ENCODE measurements at places on chromosomes 12 and 14.

DNA sequence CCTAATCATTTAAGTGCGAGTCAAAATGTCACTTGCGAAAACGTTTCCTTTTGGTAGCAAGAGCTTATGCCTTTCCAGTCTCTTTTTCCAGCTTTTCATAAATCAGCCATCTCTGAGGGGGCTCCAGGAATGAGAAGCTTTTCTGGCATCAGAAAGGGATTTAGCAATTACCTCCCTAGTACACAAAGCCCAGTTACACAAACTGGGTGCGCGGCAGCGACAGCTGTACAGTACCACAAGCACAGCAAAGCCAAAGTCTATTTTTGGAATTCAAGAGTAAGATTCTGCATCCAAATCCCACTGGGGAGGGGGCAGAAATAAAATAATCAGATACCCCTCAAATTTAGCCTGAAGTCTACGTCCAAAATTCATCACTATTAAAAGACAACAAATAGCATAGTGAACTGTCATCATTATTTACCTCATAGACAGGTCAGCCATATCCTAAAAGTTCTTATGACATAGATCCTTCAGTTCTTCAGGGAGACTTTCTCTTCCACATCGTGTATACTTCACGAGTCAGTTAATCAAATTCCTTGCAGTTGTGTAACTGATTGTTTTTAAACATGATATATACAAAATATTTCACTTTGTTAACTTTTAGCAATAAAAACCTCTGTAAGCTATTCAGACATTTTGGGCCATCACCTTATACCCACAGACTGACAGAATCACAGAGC is 150.8 kb downstream of the TTC7B start:
- DNase-seq: no peak

- DNase-seq: no peak
Observed at GRCh38 chr12:95551305-95551704, at the start of gene USP44. USP44 (minus strand) TSS chr12:95551476; CDS start chr12:95534256, 17,220 bp downstream.

DNA sequence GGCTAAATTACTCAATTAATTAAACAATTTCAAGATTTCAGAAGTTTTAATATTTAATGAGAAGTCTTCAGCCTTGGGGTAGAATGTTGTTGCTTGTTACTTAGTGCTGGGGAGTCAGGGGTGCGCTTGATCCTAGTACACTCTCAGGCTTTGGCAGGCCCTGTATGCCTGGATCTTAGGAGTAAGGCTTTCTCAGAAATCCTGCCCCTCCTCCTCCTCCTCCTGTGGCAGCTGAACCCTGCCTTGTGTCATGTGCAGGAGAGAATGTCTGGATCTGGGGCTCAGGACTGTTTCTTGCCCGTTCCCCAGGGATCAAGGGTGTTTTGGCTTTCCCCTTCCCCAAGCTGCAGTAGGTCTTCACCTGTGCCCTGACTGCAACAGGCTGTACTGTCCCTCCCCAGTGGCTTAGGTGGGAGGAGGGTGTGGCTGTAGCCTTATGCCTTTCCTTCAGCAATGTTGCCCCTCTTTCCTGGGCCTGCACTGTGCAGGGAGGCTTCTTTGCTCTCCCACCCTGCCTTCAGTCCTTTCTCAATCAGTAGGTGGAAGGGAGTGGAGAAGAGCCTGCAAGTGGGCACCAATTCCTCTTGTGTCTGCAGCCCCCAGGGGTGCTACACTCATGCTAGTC is 108.2 kb downstream of the SLC38A6 start:
- no peak for DNase-seq

GRCh38 chr12:112844814-112845565 is 53.4 kb downstream of the RPH3A start:
- DNase-seq: no peak

- no peak for DNase-seq
Observed at GRCh38 chr12:63919756-63920155, 75.3 kb downstream of the SRGAP1 start.

GRCh38 chr12:6322969-6323339 is 12.5 kb downstream of the PLEKHG6 start:
- no peak for DNase-seq

- no peak for DNase-seq
Observed at GRCh38 chr12:108305520-108305919, 33.6 kb downstream of the CMKLR1 start.

DNA sequence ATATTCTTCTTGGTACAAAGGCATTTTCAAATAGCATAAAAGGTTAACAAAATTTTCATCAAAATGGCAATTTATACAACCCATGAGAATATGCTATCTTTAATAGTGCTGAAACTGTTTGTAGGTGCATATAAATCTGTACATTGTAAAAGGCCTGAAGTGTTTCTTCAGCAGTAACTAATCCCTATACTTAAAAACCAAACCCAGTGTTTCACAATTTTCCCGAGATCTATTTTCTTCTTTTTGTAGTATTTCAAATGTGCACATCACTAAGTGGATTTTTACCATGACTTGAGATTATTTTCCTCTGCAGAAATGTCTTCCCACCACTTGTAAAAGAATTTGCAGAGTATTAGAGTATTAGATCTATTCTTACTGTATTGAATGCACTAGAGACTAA is 76.5 kb downstream of the FERMT2 start:
- no peak for DNase-seq

- DNase-seq: no peak
Observed at GRCh38 chr14:43755707-43756106, 751.4 kb downstream of the FSCB start.

GRCh38 chr14:104246401-104247335 is 108.3 kb downstream of the KIF26A start:
- no peak for DNase-seq

- no peak for DNase-seq
Observed at GRCh38 chr12:120639771-120640721, at the start of gene CABP1. CABP1 (plus strand) TSS chr12:120640626; CDS start chr12:120640686, 60 bp downstream.

DNA sequence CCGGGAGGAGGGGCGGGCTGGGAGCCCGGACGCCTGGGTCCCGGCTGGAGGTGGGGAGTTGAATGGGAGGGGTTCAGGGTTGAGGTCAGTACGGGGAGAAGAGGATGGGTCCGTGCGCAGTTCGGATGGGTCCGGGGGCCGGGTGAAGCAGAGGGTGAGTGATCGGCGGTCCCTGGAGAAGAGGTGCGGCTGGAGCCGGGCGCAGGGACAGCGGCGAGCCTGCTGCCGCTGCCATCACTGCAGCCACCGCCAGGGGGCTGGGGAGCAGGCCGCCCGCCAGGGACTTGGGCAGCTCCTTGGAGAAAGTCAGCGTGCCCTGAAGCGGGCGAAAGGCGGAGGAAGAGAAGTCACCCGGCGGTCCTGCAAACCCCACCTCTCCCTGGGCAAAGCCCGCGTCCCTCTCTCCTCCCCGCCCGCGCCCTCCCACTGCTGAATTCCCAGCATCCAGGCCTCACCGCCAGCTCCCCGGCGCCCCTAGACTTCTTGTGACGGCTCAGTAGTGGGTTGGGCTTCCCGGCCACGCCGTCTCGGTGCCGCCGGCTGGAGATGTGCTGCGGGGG is 6.0 kb upstream of the GPR84 start:
- DNase-seq: no peak

- no peak for DNase-seq
Observed at GRCh38 chr12:13165617-13166041, 30.9 kb upstream of the EMP1 start.

GRCh38 chr14:101497684-101498525 is 63.4 kb upstream of the DIO3 start:
- DNase-seq: no peak

DNA sequence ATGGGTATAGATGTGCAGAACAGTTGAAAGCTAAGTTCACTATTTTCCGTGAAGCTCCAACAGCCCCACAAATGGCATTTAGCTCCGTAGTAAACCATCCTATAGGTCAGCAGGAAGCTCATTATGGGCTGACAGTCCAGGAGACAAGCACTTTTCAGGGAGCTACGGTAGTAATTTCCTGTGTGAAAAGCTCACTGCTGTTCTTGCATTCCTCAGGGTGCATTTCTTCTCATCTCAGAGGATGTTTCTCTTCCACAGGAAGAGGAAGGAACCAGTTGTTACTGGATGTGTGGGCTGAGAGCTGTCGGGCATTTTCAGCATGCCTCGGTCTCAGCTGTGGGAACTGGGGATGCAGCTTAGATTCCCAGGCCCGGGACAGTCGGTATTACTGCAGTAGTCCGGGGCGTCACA is 72.8 kb downstream of the GALNT4 start:
- DNase-seq: no peak

GRCh38 chr12:78392918-78393317 is 471.7 kb upstream of the SYT1 start:
- DNase-seq: no peak

DNA sequence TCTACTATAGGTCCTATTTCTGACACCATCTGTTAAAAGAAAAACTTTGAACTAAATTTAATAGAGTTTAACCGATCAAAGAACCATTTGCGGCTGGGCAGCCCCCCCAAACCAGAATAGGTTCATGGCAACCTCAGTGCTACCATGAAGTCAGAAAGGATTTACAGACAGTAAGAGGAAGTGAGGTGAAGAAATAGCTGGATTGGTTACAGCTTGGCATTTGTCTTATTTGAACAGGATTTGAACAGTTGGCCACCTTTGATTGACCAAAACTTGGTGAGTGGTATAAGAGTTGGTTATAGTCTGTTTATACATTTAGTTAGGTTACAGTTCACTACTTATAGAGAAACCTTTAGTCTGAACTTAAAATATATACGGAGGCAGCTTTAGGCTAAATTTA is 88.9 kb downstream of the TXNDC16 start:
- DNase-seq: no peak

DNA sequence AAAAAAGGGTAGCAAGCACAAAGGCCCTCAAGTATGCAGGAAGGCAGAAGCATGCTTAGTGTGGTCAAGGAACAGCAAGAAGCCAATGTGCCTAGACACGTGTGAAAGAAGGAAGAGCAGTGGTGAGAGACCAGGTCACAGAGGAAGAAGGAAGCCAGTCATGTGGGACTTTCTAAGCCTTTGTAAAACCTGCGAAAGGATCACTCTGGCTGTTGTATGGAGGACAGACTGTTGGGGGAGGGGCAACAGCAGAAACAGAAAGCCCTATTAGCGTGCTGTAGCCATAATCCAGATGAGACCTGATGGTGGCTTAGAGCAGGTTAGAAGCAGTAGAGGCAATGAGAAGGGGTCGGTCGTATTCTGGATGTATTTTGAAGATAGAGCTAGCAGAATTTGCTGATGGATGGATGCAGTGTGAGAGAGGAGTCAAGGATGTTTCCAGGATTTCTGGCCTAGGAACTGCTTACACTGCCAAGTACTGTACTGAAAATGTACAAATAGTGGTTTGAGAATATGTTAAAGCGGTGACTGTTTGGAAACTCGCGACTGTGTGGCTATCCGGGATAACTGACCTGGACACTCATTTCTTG is 5.7 kb upstream of the MLF2 start:
- DNase-seq: no peak

GRCh38 chr14:29043737-29044136 is 277.1 kb downstream of the FOXG1 start:
- DNase-seq: no peak

- DNase-seq: no peak
Observed at GRCh38 chr12:94980577-94980976, 22.9 kb downstream of the NDUFA12 start.

- no peak for DNase-seq
Observed at GRCh38 chr12:4825011-4825858, 84.5 kb upstream of the KCNA1 start.

- no peak for DNase-seq
Observed at GRCh38 chr12:80316222-80316621, 127.8 kb upstream of the PTPRQ start.

DNA sequence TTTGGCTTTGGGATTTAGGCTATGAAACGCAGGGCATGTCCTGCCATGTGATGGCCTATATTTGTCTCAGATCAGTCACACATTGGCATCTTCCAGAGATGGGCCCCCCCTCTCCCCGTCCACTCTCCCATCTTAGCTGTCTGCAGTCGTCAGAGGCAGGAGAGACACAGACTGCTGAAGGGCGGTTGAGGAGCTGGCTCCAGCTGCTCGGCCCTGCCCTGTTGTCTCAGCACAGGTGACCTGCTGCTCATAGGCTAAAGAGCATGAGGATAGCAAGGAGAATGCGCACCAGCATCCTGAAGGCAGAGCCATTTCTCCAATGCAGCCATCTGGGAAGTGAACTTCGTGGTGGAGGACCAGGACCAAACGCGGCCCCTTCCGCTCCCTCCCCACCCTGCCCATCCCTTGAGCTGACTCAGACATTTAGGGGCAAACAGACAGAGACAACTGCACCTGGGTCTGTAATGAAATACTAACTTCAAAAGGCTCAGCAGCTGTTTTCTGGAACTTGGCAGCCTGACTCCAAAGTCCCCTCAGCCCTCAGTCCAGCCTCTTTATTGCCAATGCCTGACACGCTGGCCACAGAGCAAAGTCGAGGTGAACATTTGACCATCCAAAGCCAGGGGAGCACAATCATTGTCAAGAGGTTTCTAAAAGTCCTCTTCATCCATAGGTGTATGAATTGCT is 22.3 kb downstream of the FZD10 start:
- DNase-seq: no peak

GRCh38 chr14:68195126-68195525 is 375.5 kb downstream of the RAD51B start:
- no peak for DNase-seq

- no peak for DNase-seq
Observed at GRCh38 chr14:105313381-105314286, 914 bp upstream of the PACS2 start.

DNA sequence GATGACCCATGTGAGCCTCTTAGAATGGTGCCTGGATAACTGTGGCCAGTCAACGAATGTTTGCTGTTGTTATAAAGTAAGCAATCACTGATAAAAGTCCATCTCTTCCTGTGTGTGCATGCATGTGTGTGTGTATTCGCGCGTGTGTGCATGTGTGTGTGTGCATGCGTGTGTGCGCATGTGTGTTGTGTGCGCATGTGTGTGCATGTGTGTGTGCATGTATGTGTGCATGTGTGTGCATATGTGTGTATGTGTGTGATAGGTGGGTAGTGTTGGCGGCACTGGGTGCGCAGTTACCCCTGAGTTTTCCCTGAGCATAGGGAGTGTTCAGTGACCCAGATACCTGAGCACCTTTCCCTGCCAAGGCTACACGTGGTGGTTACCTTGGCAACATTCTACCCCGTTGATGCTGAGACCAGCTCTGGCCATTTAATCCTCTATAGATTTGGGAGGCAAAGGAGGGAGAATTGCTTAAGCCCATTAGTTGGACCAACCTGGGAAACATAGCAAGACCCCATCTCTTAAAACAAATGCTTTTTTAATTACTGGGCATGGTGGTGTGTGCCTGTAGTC is 137.8 kb downstream of the SLC15A4 start:
- no peak for DNase-seq

- no peak for DNase-seq
Observed at GRCh38 chr12:118432812-118433545, 56.6 kb downstream of the SUDS3 start.

DNA sequence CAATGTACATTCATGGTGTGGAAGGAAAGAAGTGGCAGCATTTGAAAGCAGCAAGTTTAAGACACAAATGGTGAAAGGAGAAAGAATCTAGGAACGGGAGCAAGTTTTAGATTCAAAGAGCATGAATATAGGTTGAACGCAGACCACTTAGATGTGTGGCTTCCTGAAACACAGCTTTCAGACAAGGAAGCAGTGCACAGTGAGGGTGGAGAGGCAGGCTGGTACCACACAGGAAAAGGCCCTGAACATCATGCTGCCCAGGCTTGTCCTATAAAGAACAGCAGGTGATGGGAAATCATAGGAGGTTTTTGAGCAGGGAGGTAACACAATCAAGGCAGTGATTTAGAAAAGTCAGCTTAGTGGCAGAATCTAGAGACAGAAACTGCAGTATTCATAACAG is 35.6 kb downstream of the GNS start:
- no peak for DNase-seq

Measured in cortex of kidney (tissue), 1 donor.